ENCODE measurements at places on chromosomes 3 and 15. TPM values are rescaled to one million over a fixed set of nuclear protein-coding genes. Genes with fewer than 3 reads are reported as not detected.

Gene EFHB
- total RNA-seq, result not detected

Gene GOLGA8G
- total RNA-seq, result not detected

Gene TTLL13
- 0.09 TPM for total RNA-seq

Gene ADAMTS9
- total RNA-seq, result 80.3 TPM

Gene RNU6-1
- total RNA-seq, result not detected

Gene GATA2
- total RNA-seq, result 25.0 TPM

Gene RUBCN
- total RNA-seq, result 8.8 TPM

Gene PLSCR5
- not detected for total RNA-seq

Gene GP5
- total RNA-seq, result under 0.01 TPM

Gene MST1R
- 0.34 TPM for total RNA-seq
